ENCODE measurements at places on chromosomes 3 and 15.

- DNase-seq = no peak
These were observed 64.4 kb downstream of the MAGEF1 start for GRCh38 chr3:184647405-184647936.

DNA sequence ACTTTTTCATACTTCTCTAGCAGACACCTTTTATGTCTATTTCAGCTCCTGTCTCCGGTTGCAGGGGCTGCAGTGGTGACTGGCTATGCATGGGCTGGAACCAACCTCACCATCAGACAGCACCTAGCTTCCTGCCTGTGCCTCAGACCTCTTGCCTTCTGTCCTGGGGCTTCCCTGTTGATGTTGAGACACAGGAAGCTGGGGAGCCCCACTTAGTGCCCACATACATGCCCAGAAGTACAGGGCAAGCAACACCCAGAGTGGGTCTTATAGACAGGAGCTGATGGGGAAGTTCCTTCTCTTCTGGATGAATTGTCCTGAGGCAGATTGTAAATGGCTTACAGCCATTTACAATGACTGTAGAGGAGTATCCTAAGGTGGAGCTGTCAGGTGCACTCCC is 65.3 kb upstream of the SIAH2 start:
- no peak for DNase-seq

- no peak for DNase-seq
These were observed 5.1 kb downstream of the GP9 start for GRCh38 chr3:129065720-129066073.

DNA sequence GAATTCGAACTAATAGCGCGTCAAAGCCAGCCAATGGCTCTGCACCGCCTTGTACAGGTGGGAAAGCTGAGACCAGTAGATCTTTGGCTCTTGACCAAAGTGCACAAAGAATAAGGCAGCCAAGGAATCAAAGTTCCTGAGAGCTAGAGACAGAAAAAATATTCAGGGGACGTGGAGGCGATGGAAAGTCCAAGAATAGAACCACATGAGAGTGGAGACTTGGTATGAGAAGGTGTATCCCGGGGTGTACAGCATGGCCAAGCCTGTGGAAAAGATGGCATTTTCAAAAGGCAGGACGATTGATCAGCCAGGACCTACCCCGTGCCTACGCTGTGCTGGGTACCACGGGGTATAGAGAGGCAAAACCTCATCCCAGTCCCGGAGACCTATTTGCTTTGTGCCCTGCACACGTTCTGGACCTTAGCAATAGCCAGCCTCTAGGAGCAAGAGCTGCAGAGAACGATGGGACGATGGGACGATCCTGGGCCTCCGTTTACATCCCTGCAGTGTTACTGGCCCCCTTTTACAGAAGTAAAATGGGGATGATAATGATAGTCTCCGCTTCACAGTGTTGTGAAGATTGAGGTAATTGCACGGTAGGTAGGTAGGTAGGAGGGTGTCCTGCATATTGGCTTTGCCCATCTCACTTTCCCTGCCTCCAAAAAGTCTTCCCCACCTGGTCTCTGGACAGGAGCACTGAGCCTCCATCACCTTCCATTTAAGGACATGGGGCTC is 583 bp upstream of the RBSN start:
- no peak for DNase-seq

- DNase-seq = no peak
These were observed 567.3 kb upstream of the ZNF385D start for GRCh38 chr3:22318325-22318724.

- DNase-seq = no peak
These were observed 16.4 kb upstream of the LRIG1 start for GRCh38 chr3:66517241-66517640.

DNA sequence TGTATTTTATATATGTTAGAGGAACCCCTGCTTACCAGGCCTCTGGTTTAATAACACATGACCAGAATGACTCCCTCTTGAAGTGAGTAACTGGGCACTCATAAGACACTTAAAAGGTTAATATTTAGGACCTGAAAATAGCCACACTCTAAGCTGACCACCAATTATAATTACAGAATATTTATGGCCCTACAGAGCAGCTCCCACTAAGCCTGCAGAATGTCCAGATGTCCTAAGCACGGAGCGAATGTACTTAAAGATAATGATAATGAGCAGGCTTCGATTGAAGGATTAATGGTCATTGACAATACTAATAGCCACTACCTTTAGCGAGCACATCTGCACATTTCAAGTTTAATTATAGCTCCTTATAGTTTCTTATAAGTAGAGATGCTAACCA is 22.8 kb upstream of the KCTD6 start:
- no peak for DNase-seq

- DNase-seq = no peak
These were observed 374.9 kb upstream of the ROBO1 start for GRCh38 chr3:80142714-80143113.

- DNase-seq = no peak
These were observed 516.7 kb upstream of the CFAP20DC start for GRCh38 chr3:59566481-59566975.

GRCh38 chr15:85854345-85855097 is 59.8 kb upstream of the KLHL25 start:
- DNase-seq = no peak

- no peak for DNase-seq
These were observed 309.3 kb upstream of the UBE2E2 start for GRCh38 chr3:22893644-22894325.

GRCh38 chr3:119409844-119410243 is 53.6 kb downstream of the TMEM39A start:
- no peak for DNase-seq

DNA sequence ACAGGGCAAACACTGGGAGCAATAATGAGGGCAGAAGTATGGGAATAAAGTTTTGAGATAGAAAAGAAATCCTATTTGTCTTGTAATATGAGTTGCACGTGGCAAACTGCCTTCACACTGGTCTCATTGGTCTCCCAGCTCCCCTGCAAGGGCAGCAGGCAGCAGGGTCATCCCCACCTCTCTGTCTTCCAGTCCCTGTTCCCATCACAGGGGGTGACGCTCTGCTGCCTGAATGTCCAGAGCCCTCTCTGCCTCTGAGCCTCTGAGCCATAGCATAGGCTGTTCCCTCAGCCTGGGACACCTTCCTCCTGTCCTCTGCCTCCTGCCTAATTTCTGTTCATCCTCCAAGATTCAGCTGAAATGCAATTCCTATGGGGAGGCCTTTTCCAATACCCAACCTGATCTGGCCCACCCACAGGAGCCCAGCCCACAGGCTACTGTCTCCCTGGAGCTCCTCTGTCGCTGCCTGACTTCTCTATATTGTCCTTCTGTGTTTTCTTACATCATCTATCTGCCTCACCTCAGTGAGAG is 12.1 kb upstream of the SKOR1 start:
- no peak for DNase-seq

DNA sequence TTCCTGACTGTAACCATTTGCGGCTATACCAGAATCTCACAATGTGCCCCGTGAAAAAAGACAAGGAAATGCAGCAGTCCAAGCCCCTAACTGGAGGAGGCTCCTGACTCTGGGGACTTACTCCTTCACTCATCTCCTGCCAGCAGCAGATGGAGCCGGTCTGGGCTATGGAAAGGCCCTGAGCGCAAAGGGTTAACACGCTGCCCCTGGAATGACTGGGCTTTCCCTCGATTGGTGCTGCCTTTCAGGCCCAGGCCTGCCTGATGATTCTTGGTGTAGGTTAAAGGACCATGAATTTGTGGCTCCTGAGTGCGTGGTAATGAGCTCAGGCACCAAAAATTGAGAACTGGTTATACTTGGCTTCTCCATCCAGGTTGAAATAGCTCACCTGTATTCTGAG is 42.3 kb upstream of the GALNT15 start:
- no peak for DNase-seq

- DNase-seq = no peak
These were observed 70.0 kb downstream of the PGPEP1L start for GRCh38 chr15:98937413-98938104.

DNA sequence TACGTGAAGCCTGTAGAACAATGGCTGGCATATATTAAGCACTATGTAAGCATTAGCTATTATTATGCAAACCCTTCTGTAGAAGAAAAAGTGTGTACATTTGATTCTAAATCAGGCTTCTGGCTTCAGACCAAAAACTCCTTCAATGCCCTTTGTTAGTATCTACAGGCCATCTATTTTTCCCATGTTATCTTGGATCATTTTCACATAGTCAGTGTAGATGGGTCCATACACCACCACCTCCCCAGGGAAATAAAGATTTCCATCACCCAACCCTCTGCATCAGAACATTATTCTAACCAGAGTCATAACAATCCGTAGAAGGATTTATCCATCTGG is 8.0 kb upstream of the KLHL6 start:
- no peak for DNase-seq

GRCh38 chr3:58989955-58990354 is 59.9 kb downstream of the CFAP20DC start:
- no peak for DNase-seq

GRCh38 chr15:40844696-40845030 is 815 bp downstream of the SPINT1 start:
- no peak for DNase-seq

DNA sequence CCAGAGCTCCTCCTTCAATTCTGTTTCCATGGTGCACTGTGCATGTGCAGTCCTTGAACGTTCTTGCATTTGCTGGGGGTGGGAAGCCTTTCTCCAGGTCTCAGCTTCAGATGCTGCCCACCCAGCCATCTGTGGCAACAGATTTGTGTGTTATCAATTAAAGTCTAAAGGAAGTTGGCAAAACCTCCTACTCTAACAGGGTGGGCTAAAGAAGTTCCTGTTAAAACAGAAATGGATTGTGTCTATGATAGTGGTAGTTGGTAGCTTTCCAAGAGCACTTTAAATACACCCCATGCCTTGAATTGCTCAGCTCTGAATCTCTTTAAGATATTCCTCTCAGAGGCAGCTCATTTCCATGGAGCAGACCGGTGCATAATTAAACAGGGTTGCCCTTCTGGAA is 488.0 kb upstream of the SUCLG2 start:
- no peak for DNase-seq

- DNase-seq = no peak
These were observed 51.3 kb upstream of the CADPS start for GRCh38 chr3:62926494-62926893.

DNA sequence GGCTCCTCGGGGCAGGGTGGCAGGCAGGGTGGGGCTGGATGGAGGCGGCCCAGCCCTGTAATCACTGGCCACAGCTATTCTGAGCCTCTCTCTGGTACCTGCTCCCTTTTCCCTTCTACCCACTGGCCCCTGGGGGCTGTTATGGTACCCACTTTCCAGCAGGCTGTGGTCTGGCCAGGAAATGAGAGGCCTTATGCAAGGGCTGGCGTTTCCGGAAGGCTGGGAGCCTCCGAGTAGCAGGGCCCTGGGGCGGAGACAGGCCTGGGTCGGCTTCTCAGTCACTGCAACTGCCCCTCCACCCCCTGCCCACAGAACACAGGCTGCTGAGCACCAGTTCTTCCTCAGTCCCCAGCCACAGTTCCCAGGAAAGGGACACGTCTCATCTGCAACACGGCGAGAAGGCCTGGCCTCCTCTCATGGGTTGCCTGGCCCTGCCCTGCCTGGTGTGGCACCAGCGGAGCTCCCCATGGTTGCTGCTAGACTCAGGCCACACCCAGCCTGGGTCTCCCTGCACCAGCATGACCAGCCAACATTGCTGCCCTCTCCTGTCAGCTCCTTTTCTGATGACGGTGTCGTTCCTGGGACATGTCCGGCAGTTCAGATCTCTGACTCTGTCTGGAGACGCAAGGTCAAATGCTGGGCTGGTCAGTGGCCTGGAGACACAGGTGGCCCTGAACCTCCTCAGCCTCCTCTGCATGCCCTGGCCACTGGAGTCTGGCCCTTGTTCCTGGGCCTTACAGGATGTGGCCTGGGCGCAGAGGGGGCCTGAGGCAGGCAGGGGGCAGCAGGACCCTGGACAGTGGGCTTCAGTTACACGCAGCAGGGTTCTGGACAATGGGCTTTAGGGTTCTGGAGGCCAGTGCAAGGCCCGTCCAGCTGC is 6.5 kb downstream of the CHST13 start:
- no peak for DNase-seq

- DNase-seq = no peak
These were observed 252.0 kb downstream of the CACNA2D3 start for GRCh38 chr3:54374214-54374852.
